ENCODE measurements at places on chromosomes 12 and 14. TPM values are rescaled to one million over a fixed set of nuclear protein-coding genes. Genes with fewer than 3 reads are reported as not detected.

DNA sequence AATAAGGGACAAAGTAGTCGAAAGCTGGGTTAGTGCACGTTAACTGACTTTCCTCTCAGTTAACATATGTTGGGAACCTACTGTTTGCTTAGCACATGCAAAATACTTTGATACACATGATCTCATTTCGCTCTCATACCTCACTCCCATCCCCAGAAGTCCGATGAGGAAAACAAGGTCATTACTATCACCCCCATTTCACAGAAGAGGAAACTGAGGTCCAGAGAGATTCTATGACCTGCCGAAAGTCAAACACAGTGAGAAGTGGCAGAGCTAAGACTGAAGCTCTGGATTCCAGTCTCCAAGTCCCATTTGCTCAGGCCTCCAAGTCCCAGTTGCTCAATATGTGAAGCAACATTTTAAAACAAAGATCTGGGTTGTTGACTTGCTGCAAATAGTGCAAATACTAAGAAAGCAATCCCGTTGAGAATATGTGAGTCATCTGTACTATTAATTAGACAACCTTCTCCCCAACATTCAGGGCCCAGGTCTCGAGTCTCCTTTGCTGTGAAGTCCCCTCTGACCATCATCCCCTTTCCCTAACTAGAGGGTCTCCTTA, 170.6 kb upstream of the PWP1 start:
- DNase-seq = no peak

- peak; percentile 13 for DNase-seq
Observed at GRCh38 chr12:27787559-27787958, 7.5 kb upstream of the MANSC4 start.

GRCh38 chr12:1216560-1216959, 225.5 kb downstream of the ERC1 start:
- DNase-seq = no peak

GRCh38 chr12:23628806-23629205, 320.7 kb downstream of the SOX5 start:
- DNase-seq = no peak

- DNase-seq = no peak
Observed at GRCh38 chr14:102863381-102863780, 59.1 kb upstream of the AMN start.

Gene SVOP
- polyA plus RNA-seq = 2.1 TPM

Gene PTPN11
- 58.1 TPM for polyA plus RNA-seq

DNA sequence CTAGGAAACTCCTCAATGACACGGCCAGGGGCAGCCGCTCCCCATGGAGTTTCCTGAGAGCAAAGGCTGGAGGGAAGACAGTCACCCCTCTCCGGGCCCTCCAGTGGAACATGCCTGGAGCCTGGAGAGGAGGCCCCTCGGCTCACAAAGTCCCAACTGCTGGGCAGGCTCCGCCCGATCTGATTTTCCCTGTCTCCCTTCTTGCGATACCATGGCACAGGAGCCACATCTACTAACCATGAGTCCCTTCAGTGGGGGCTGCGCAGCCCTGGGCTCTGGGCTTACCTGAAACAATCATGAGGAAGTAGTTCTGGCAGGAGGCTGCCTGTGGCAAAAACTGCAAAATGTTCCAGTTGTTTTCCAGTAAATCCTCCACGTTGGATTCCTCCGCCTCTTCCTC, 15.3 kb downstream of the P2RX2 start:
- no peak for DNase-seq

Gene HDAC7
- 32.9 TPM for polyA plus RNA-seq

- DNase-seq = no peak
Observed at GRCh38 chr14:22780105-22780679, 13.7 kb downstream of the OXA1L start.

DNA sequence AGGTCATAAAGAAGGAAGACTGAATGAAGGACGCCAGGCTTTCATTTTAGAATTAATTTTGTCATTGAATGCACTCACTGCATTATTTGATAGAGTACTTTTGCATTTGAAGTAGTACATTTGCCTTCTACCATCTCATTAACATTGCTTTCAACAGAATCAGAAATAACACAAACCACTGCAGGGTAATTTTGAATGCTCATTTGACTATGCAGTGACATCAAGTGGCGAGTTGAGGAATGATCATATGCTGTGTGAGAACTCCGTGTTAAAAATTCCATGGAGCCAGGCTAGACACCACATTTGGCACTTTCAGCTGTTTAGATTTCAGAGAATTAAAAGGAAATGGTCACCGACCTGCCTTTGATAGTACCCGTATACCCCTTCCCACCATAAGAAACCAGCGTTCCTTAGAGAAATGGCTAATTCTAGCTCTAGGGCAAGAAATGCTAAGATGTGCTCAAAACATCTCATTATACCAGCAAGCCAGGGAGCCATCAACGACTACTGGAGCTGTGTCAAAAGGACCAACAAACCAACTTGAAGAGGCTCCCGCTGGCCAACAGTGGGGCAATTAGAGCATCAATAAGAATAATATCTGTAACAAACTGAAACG, 16.5 kb downstream of the HEBP1 start:
- peak; percentile 63 for DNase-seq
